ENCODE measurements at places on chromosomes 11 and 22. TPM values are rescaled to one million over a fixed set of nuclear protein-coding genes. Genes with fewer than 3 reads are reported as not detected.

The CCDC73 gene
- 0.17 TPM for total RNA-seq

The FAM83F gene
- total RNA-seq, result 41.3 TPM

The LRRC56 gene
- 0.75 TPM for total RNA-seq

The MGAT3 gene
- total RNA-seq, result not detected

The LMF2 gene
- total RNA-seq, result 50.9 TPM

The TRIM48 gene
- not detected for total RNA-seq

The TUT1 gene
- 28.3 TPM for total RNA-seq

The OR51M1 gene
- total RNA-seq, result not detected

DNA sequence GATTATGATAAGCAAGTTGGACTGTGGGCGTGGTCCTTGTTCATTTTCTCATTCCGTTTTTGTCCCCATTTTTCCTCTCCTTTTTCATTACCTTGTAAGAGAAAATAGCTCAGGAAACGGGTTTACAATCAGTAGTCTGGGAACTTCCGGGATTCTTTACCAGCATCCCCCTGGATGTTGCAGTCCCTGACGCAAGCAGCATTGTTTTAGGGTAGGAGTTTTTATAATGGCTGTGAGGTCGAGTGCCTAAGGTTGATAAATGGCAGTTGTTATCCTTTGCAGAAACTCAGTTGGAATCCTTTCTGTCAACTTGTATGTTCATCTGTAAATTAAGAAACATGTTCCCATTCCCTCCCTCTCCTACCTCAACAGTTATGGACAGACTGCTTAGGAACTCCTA, 68.3 kb downstream of the ARHGEF12 start:
- peaks cover 29% of the 10 kb centered on the region for H3K4me1 ChIP-seq
- H3K27me3 ChIP-seq, result no peaks in the 10 kb centered on the region
- H3K36me3 ChIP-seq, result peaks cover 2% of the 10 kb centered on the region
- DNase-seq, result no peak
- H3K4me3 ChIP-seq, result no peak overlapping the region

DNA sequence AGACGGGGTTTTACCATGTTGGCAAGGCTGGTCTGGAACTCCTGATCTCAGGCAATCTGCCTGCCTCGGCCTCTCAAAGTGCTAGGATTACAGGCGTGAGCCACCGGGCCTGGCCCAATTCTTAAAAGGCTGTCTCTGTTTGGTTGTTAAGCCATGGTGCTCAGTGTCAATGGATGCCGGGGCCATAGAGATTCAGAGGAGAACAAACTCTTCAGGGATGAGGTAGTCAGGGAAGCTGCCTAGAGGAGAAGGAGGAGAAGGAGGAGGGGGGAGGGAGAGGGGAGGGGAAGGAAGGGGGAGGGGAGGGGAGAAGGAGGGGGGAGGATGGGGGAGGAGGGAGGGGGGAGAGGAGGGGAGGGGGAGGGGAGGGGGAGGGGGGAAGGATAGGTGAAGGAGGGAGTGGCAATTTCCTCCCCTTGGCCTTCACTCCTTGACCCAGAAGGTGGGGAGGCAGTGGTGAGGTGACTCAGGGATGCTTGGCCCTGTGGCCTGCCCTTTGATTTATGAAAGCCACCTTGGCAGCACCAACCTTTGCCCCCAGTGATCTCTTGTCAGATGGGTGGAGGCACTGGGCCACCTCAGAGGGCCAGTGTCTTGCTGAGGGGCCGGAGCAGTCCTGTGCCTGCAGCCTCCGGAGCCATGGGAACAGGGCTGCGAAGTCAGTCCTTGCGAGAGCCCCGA, at the start of gene C11orf86:
Gene C11orf86 (plus strand): TSS at position 581 of the 681 bp plus-strand sequence. CDS start 59 bp downstream, at position 640.
- H3K27ac ChIP-seq, result peak within 1 kb of the TSS; percentile 66
- H3K4me1 ChIP-seq, result peaks cover 32% of the 10 kb centered on the region
- H3K27me3 ChIP-seq, result no peaks in the 10 kb centered on the region
- H3K4me3 ChIP-seq, result no peak within 1 kb of the TSS

- peaks cover 10% of the 10 kb centered on the region for H3K27me3 ChIP-seq
- no peak for DNase-seq
- no peak overlapping the region for H3K4me3 ChIP-seq
- H3K27ac ChIP-seq, result no peak overlapping the region
- no peaks in the 10 kb centered on the region for H3K36me3 ChIP-seq
- H3K4me1 ChIP-seq, result no peaks in the 10 kb centered on the region
Observed at GRCh38 chr11:2215561-2216399, 44.2 kb upstream of the TH start.

GRCh38 chr11:34181856-34182405, 76.5 kb downstream of the NAT10 start:
- no peaks in the 10 kb centered on the region for H3K27me3 ChIP-seq
- H3K36me3 ChIP-seq, result no peaks in the 10 kb centered on the region
- H3K4me1 ChIP-seq, result no peaks in the 10 kb centered on the region
- no peak for DNase-seq
- no peak overlapping the region for H3K27ac ChIP-seq

DNA sequence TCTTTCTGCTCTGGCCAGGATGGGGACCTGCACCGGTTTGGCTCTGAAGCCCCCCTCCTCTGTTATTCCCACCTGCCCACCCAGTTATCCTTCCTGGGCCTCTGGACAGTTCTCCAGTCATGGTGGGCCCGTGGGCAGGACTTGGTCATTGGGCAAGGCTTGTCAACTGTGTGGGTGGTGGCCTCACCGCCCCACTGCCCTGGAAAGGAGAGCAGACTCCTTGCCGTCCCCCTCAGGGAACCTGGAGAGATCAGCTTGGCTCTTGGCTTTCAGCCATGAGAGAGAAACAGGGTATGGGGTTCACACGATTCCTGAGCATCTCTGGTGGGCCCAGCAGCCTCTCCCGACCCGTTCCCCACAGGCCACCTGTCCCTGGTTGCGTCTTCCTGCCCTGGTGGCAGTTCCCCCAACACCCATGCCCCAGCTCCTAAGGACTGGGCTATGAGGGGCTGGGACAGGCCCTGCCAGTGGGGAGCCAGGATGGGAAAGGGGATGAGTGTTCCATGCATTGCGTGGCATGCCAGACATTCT, 92.3 kb downstream of the MORC2 start:
- H3K36me3 ChIP-seq, result peaks cover 6% of the 10 kb centered on the region
- no peaks in the 10 kb centered on the region for H3K27me3 ChIP-seq
- H3K27ac ChIP-seq, result peak overlapping the region; percentile 54
- no peak overlapping the region for H3K4me3 ChIP-seq
- DNase-seq, result no peak

DNA sequence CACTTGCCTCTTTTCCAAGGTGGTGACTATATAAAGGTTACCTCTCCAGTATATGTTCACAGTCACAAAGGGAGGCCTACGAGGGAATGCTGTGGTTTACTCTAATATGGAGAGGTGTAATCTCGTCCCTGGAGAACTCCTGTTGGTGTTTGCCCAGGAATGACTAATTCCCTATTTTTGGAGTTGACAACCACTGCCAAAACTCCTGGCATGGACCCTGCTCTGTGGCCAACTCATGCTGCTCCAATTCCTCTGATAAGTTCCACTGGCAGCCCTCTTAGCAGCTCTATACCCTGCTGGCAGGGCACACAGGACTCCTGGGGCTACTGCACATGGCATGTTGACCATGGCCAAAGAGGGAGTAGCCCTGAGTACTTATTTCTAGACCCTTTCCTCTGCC, 418.7 kb upstream of the ANO5 start:
- DNase-seq, result peak; percentile 45
- H3K4me1 ChIP-seq, result no peaks in the 10 kb centered on the region
- no peak overlapping the region for H3K4me3 ChIP-seq

DNA sequence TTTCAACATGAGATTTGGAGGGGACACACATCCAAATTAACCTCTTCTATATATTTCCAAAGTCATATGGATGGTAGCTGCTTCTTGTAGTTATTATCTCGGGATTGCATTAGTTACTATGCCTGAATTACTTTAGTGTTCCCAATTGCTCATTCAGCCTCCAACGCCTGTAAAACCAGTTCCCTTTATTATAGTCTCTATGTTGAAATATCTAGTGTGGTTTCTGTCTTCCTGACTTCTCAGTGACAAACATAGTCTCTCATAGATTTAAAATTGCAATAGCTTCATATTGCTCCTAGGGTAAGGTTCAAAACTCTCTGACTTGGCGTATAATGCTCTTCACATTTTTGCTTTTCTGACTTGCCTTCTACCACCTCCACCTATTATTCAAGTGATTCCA, 366.4 kb downstream of the CASP12 start:
- peaks cover 12% of the 10 kb centered on the region for H3K4me1 ChIP-seq
- H3K4me3 ChIP-seq, result no peak overlapping the region
- no peak overlapping the region for H3K27ac ChIP-seq
- H3K36me3 ChIP-seq, result no peaks in the 10 kb centered on the region

GRCh38 chr11:19711911-19712280, 741 bp upstream of the NAV2 start:
- H3K36me3 ChIP-seq, result no peaks in the 10 kb centered on the region
- DNase-seq, result no peak
- no peaks in the 10 kb centered on the region for H3K27me3 ChIP-seq
- peak overlapping the region; percentile 85 for H3K4me3 ChIP-seq
- H3K27ac ChIP-seq, result peak overlapping the region; percentile 94

DNA sequence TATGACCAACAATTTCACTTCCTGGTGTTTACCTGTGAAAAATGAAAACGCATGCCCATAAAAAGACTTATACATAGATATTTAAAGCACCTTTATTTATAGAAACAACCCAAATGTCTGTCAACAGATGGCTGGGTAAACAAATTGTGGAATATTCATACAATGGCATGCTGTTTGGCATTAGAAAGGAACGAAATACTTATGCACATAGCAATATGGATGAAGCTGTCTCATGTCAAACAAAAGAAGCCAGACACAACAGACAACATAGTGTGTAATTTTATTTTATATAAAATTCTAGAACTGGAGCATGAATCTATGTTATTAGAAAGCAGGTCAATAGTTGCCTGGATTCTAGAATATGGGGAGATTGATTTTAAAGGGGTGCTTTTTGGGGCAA, 38.0 kb downstream of the GRK3 start:
- H3K4me3 ChIP-seq, result no peak overlapping the region
- H3K4me1 ChIP-seq, result no peaks in the 10 kb centered on the region
- no peaks in the 10 kb centered on the region for H3K36me3 ChIP-seq
- H3K27ac ChIP-seq, result no peak overlapping the region
- no peak for DNase-seq
- no peaks in the 10 kb centered on the region for H3K27me3 ChIP-seq

- H3K4me1 ChIP-seq, result no peaks in the 10 kb centered on the region
- H3K27me3 ChIP-seq, result peaks cover 45% of the 10 kb centered on the region
- no peaks in the 10 kb centered on the region for H3K36me3 ChIP-seq
- H3K27ac ChIP-seq, result no peak overlapping the region
Observed at GRCh38 chr11:119912229-119912628, 183.2 kb upstream of the NECTIN1 start.

- no peak overlapping the region for H3K4me3 ChIP-seq
- H3K27ac ChIP-seq, result no peak overlapping the region
- H3K36me3 ChIP-seq, result no peaks in the 10 kb centered on the region
- no peaks in the 10 kb centered on the region for H3K4me1 ChIP-seq
- no peaks in the 10 kb centered on the region for H3K27me3 ChIP-seq
- DNase-seq, result no peak
Observed at GRCh38 chr11:103798446-103798845, 238.0 kb upstream of the DDI1 start.

DNA sequence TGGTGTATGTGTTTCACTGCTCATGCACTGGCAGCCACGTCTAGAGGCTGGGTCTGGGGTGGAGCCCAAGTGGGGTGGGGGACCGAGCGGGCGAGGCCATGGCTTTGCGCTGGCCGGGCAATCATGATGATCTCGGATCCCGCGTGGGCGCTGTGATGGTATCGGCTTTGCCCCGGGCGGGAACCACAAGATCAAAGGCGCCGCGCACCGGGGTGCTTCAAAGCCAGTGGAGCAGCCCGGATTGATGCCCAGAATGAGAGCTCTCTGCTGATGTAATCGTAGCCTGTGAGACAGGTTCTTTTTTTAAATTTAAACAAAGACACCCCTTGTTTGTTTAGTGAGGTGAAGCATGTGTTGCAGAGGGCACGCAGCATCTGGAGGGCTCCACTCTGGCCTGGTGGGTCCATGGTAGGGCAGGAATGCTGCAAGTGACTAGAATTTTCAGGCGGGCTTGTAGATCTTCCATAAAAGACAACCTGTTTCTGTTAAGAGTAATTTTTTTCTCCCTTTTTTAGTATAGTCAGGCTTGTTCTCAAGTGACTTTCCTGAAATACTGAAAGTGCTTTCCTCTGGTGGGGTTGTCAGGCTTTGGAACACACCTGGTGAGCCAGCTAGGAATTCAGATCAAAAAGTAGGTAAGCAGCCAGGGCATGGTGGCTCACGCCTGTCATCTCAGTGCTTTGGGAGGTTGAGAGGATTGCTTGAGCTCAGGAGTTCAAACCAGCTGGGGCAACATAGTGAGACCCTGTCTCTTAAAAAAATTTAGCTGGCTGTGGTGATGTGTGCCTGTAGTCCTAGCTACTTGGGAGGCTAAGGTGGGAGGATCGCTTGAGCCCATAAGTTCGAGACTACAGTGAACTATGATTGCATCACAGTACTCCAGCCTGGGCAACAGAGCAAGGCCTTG, 40.7 kb downstream of the ZNRF3 start:
- H3K27ac ChIP-seq, result no peak overlapping the region
- no peak overlapping the region for H3K4me3 ChIP-seq
- H3K4me1 ChIP-seq, result peaks cover 10% of the 10 kb centered on the region
- H3K36me3 ChIP-seq, result no peaks in the 10 kb centered on the region
- H3K27me3 ChIP-seq, result no peaks in the 10 kb centered on the region
- DNase-seq, result no peak

DNA sequence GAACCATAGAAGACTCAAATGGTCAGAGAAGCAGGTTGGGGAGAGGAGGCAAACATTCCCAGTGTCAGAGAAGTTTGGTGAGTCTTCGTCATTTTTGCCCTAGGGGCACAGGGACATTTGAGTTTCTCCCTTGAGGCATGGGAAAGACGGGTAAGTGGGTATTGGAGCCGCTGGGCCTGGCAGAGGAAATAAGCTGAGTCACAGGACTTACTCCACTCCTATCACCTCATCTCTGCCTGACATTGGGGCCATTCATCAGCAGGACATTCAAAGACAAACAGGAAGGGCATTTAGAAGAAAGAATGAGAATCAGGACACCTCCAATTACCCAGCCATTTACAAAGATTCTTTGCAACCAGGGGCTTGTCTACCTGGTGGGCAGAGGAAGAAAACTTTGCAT, 100.7 kb upstream of the SEZ6L start:
- no peaks in the 10 kb centered on the region for H3K4me1 ChIP-seq
- H3K4me3 ChIP-seq, result no peak overlapping the region
- DNase-seq, result no peak
- no peaks in the 10 kb centered on the region for H3K36me3 ChIP-seq

DNA sequence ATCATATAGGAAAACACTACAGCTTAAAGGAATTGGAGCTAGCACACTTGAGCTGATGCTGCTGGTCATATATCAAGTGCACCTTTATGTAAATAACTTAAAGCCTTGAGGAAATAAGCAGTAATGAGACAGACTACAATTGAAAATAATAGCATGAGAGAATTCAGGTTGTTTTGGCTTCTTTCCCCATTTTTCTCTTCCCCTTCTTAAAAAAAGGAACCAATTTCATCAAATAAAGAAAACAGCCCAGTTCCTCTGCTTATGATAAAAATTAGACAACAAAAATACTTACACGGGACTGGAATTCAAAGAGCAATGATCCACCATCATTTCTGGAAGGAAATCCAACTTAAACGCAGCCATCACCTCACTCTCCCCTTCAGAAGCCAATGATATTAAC, 50.2 kb upstream of the RAPSN start:
- peaks cover 19% of the 10 kb centered on the region for H3K36me3 ChIP-seq
- no peaks in the 10 kb centered on the region for H3K27me3 ChIP-seq
- no peak for DNase-seq
- peaks cover 11% of the 10 kb centered on the region for H3K4me1 ChIP-seq

- DNase-seq, result no peak
- H3K36me3 ChIP-seq, result no peaks in the 10 kb centered on the region
- peaks cover 86% of the 10 kb centered on the region for H3K27me3 ChIP-seq
Observed at GRCh38 chr11:117607449-117607848, 189.6 kb downstream of the DSCAML1 start.

GRCh38 chr11:82718821-82719220, 14.8 kb downstream of the FAM181B start:
- no peak overlapping the region for H3K4me3 ChIP-seq
- no peak for DNase-seq
- H3K4me1 ChIP-seq, result no peaks in the 10 kb centered on the region
- no peaks in the 10 kb centered on the region for H3K36me3 ChIP-seq
- no peak overlapping the region for H3K27ac ChIP-seq
